Muscle of leg (tissue), 16 donors: ENCODE measurements at places on chromosomes 6 and 20. TPM values are rescaled to one million over a fixed set of nuclear protein-coding genes. Genes with fewer than 3 reads are reported as not detected.

DNA sequence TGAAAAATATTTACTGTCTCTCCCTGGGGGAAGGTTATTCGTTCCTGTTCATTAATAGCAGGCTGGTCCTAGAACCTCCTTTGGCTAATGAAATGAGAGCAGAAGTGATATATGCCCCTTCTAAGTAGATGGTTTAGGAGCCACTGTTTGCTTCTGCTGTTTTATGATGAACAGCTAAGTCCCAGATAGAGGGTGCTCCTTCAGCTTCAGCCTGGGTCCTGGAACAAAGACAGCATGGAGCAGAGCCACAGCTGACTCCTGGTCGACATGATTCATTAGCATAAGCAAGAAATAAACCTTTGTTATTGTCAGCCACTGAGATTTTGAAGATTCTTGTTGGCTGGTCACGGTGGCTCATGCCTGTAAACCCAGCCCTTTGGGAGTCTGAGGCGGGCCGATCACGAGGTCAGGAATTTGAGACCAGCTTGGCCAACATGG is 47.8 kb upstream of the ARMC2 start:
- no peaks in the 10 kb centered on the region for H3K36me3 ChIP-seq
- H3K4me1 ChIP-seq: peaks cover 12% of the 10 kb centered on the region
- H3K27ac ChIP-seq: no peak overlapping the region
- peak; percentile 41 for DNase-seq
- H3K4me3 ChIP-seq: no peak overlapping the region

DNA sequence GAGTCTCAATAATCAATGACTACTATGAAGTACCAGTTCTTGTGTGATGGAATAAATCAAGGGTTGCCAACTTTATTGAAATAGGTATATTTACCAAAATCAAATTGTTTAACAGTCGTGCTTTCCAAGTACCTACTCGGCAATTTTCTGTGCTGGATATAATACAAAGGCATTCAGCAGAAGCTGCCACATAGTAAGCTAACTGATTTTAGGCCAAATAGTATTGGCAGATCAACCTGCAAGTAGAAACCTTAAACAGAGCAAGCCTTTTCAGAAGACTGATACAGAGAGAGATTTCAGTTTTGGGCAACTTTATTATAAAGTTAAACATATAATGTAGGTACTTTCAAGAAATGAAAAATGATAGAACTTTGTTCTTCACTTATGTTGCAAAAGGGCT is 174.6 kb downstream of the ASCC3 start:
- H3K27ac ChIP-seq: no peak overlapping the region
- no peaks in the 10 kb centered on the region for H3K36me3 ChIP-seq
- no peaks in the 10 kb centered on the region for H3K27me3 ChIP-seq
- H3K4me1 ChIP-seq: no peaks in the 10 kb centered on the region
- no peak overlapping the region for H3K4me3 ChIP-seq
- DNase-seq: no peak

DNA sequence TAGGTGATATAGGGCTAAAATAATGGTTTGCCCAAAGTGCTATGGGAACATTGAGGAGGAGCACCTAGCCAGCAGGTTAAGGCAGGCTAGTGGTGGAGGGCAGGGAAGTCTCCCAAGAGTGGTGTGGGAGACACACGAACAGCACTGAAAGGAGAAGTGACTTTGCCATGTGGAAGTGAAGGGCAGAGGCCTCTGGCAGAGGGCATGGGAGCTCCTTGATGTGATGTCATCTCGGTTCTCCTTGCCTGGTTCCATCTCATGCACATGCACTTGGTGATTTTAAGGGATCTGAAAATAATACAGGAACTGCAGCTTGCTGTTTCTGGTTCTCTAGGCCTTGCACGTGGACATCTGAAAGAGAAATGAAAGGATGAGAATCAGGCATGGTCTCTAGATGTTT is 4.7 kb upstream of the MAP3K4 start:
- no peaks in the 10 kb centered on the region for H3K36me3 ChIP-seq
- peak; percentile 61 for DNase-seq
- no peak overlapping the region for H3K4me3 ChIP-seq
- H3K27me3 ChIP-seq: no peaks in the 10 kb centered on the region
- no peaks in the 10 kb centered on the region for H3K4me1 ChIP-seq

- DNase-seq: no peak
- peaks cover 21% of the 10 kb centered on the region for H3K27me3 ChIP-seq
- no peak overlapping the region for H3K27ac ChIP-seq
- no peaks in the 10 kb centered on the region for H3K36me3 ChIP-seq
Observed at GRCh38 chr6:169846286-169847056, 95.0 kb downstream of the ERMARD start.

GRCh38 chr6:6685249-6686040 is 96.9 kb downstream of the LY86 start:
- no peaks in the 10 kb centered on the region for H3K36me3 ChIP-seq
- DNase-seq: no peak
- no peak overlapping the region for H3K4me3 ChIP-seq
- peaks cover 49% of the 10 kb centered on the region for H3K4me1 ChIP-seq

Gene CNKSR3
- 14.0 TPM for total RNA-seq

Gene TTLL9
- 0.09 TPM for total RNA-seq

DNA sequence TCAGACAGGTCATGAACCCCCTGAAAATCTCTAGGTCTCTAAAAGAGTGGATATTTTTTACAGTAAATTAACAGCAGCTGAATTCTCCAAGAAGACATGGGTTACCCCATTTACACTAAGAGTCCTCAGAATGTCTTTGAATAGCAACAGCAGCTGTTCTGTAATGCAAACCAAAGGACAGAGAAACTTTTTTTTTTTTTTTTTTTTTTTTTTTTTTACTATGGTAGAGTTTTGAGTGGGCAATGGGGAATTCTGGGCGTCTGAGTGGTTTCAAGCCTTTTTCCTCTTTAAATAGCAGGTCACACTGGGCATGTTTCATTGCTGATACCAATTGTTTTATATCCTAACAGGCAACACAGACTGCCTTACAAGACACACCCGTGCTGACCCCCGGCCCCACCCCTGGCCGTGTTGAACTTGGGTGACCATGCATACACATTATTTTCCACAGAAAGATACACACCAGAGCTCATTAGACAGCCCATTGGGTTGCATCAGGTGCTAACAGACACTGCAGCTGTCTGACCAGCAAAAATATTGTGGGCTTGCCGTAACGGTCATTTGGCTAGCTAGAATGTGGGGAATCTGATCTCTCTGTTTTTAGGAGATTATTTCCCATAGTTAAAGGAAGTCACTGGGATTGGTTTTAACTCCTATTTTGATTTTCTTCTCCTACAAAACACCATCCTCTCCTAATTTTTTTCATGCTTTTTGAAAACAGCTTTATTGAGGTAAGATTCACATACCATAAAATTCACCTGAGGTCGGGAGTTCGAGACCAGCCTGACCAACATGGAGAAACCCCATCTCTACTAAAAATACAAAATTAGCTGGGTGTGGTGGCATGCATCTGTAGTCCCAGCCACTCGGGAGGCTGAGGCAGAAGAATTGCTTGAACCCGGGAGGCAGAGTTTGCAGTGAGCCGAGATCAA is 26.7 kb upstream of the IRF4 start:
- H3K4me3 ChIP-seq: no peak overlapping the region
- peaks cover 16% of the 10 kb centered on the region for H3K4me1 ChIP-seq
- peaks cover 18% of the 10 kb centered on the region for H3K27me3 ChIP-seq
- H3K36me3 ChIP-seq: no peaks in the 10 kb centered on the region
- no peak overlapping the region for H3K27ac ChIP-seq
- DNase-seq: peak; percentile 35

Gene CBLN4
- total RNA-seq: 0.09 TPM

Gene KCNK16
- total RNA-seq: not detected

DNA sequence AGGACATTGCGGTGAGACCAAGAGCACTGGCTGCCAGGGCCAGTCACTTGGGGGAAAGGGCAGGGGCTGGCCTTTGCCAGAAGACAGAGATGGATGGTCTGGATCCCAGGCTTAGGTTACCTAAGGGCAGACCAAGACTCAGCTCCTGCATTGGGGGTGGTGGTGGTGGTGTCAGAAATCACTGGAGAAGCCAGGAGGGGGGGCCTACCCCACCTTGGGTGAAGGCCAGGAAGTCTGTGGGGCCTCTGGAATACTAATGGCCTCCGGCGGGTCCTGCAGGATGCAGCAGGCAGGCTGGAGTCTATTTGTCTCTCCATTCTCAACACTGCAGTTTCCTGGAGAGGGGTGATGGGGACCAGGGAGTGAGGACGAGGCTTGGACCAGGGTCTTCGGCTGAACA is 32.8 kb downstream of the CD40 start:
- H3K4me1 ChIP-seq: no peaks in the 10 kb centered on the region
- peaks cover 35% of the 10 kb centered on the region for H3K27me3 ChIP-seq
- DNase-seq: no peak

Gene PACSIN1
- 0.27 TPM for total RNA-seq

DNA sequence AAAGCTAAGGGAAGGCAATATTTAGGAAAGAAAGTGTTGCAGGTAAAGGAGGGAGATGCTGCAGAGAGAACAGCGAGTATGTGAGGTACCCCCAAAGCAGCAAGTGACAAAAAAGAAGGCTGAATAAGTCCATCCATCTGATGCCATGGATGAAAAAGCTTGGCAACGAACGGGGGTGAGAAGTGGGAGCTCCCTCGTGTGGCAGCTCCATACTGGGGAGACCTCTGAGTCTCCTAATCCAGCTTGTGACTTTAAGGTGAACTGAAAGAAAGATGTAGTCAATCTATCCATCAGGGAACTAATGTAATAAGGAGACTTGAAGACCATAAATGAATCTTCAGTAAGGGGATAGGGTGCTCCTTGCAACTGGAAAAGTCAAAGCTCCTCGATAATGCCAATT is 156.6 kb downstream of the OTOR start:
- H3K36me3 ChIP-seq: no peaks in the 10 kb centered on the region
- no peaks in the 10 kb centered on the region for H3K4me1 ChIP-seq
- no peak overlapping the region for H3K4me3 ChIP-seq

DNA sequence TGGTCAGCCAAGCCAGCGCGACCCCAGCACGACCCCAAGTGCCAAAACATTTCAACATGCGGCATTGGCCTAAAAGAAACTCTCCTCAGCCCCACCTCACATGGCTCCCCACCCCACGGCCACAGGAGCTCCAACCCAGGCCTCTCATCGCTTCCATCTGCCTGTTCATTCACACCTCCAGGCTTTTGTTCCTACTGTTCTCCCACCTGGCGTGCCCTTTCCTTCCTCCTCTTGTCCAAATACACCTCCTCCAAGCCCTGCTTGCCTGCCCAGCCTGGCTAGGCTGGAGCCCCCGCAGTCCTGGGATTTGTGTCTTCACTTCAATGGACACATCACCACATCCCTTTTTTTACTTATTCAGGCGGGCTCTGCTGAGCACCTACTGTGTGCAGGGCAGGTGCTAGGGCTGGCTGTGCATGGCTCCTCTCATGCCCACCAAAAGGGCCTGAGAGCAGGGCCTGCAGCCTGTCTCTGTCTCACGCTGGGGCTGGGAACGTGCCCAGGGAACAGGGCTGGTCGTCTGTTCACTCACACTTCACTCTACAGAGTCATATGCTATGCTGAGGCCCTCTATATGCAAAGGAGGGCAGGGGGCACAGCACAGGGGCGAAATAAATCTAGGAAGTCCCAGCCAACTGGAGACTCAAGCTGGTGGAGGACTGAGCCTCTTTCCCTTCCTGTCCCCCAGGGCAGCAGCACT is 61.1 kb downstream of the GRM4 start:
- H3K36me3 ChIP-seq: no peaks in the 10 kb centered on the region
- no peak overlapping the region for H3K4me3 ChIP-seq
- H3K27ac ChIP-seq: no peak overlapping the region
- DNase-seq: no peak

- H3K36me3 ChIP-seq: no peaks in the 10 kb centered on the region
- peaks cover 2% of the 10 kb centered on the region for H3K27me3 ChIP-seq
- no peak overlapping the region for H3K4me3 ChIP-seq
- peak overlapping the region; percentile 13 for H3K27ac ChIP-seq
- peaks cover 34% of the 10 kb centered on the region for H3K4me1 ChIP-seq
Observed at GRCh38 chr20:50278684-50279531, 88.3 kb downstream of the CEBPB start.

GRCh38 chr6:31336896-31337496 is 20.0 kb downstream of the HLA-B start:
- H3K27ac ChIP-seq: no peak overlapping the region
- no peak overlapping the region for H3K4me3 ChIP-seq
- H3K4me1 ChIP-seq: no peaks in the 10 kb centered on the region
- no peak for DNase-seq

GRCh38 chr20:47143657-47144056 is 212.8 kb downstream of the ZMYND8 start:
- no peaks in the 10 kb centered on the region for H3K36me3 ChIP-seq
- no peak overlapping the region for H3K27ac ChIP-seq
- DNase-seq: no peak
- H3K4me3 ChIP-seq: no peak overlapping the region
- H3K27me3 ChIP-seq: no peaks in the 10 kb centered on the region
- H3K4me1 ChIP-seq: peaks cover 3% of the 10 kb centered on the region

GRCh38 chr20:15875446-15875845 is 697.8 kb downstream of the KIF16B start:
- no peaks in the 10 kb centered on the region for H3K36me3 ChIP-seq
- no peaks in the 10 kb centered on the region for H3K4me1 ChIP-seq
- H3K27me3 ChIP-seq: no peaks in the 10 kb centered on the region
- H3K4me3 ChIP-seq: no peak overlapping the region
- no peak for DNase-seq

DNA sequence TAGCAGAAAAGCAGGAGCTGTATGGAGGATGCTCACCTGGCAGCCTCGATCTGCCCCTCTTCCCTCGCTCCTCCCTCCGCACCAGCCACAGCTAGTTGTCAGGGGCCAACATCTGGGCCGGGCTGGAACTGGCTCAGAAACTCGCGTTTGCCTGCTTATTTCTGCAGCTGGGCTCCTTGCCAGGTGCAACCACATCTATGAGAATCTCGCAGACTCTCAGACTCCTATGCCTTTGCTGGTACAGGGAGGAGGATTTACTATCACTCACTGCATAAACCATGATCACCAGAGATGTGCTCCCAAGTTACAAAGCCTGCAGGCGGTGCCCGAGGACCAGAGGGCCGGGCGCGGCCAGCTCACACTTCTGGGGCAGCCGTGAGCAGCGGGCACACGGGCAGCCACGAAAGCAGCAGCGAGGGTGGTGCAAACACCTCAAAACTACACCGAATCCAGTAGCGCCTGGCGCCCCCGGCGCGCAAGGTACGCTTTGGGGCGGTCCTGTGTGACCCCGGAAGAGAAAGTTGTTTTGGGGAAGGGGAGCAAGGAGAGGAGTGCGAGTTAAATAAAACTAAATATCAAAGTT is 577 bp upstream of the LRRC1 start:
- peak; percentile 82 for DNase-seq
- peaks cover 11% of the 10 kb centered on the region for H3K27me3 ChIP-seq
- peak overlapping the region; percentile 67 for H3K4me3 ChIP-seq
- H3K27ac ChIP-seq: peak overlapping the region; percentile 95

- H3K36me3 ChIP-seq: no peaks in the 10 kb centered on the region
- H3K27me3 ChIP-seq: no peaks in the 10 kb centered on the region
- H3K27ac ChIP-seq: no peak overlapping the region
- no peak for DNase-seq
Observed at GRCh38 chr20:14562981-14563380, 225.6 kb upstream of the FLRT3 start.

Gene SIRPB1
- total RNA-seq: 0.13 TPM

- no peak overlapping the region for H3K27ac ChIP-seq
- H3K4me3 ChIP-seq: no peak overlapping the region
- DNase-seq: no peak
- H3K4me1 ChIP-seq: no peaks in the 10 kb centered on the region
- no peaks in the 10 kb centered on the region for H3K36me3 ChIP-seq
Observed at GRCh38 chr6:147161974-147162495, 42.2 kb upstream of the STXBP5 start.
